ENCODE measurements at places on chromosomes 6 and 20.

DNA sequence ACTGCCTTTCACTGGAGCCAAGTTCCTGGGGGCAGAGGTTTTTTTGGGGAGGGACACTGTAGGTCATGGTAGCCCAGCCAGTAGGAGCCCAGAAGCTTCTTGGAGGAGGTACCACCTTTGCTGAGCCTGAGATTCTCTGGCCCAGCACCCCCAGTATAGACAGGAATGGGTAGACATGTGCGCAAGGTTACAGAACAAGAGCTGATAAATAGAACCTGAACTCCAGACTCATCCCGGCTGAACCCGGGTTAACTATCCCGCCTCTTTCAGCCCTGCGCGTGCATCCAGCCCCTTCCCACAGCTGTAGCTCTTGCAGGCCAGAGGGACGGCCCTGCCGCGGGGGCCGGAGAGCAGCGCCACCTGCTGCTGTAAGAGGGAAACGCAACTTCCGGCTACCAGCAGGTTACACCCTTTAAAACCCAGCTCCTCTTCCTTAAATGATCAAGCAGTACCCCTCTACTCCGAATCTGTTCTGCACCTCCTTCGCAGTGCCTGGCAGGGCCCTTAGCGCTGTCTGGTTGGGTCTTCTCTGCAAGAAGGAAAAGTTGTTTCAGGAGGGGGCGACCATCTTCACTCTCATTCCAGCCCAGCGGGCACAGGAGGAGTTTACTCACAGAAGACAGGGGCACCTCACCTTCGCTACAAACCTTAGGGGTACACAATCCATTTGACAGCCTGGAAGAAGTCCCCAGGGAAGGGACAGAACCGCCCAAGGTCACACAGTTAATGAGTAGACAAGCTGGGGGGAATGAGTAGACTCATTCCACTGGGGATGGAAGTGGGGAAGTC, 7.5 kb downstream of the SRXN1 start:
- peak; percentile 65 for DNase-seq

GRCh38 chr6:26195376-26195923, 108.2 kb downstream of the HFE start:
- DNase-seq: peak; percentile 87

DNA sequence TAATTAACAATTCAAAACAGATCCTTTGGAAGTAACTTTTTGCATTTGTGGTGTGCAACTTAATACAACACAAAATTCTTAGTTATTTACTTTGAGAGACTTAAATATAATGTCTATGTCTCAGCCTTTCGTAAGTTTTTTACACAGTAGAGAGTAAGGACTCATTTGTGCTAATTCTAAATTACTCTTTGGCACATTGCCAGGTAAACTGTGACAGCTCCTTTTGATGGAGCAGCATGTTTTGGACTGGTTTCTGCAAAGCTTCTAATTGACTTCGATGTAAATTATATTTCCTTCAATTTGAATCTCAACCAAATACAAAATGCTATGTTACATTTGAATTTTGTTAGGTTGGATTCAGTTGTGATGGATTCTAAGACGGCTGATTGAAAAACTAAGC, 450.7 kb upstream of the OPRM1 start:
- no peak for DNase-seq

GRCh38 chr6:32614366-32615081, 22.7 kb upstream of the HLA-DQA1 start:
- DNase-seq: no peak

DNA sequence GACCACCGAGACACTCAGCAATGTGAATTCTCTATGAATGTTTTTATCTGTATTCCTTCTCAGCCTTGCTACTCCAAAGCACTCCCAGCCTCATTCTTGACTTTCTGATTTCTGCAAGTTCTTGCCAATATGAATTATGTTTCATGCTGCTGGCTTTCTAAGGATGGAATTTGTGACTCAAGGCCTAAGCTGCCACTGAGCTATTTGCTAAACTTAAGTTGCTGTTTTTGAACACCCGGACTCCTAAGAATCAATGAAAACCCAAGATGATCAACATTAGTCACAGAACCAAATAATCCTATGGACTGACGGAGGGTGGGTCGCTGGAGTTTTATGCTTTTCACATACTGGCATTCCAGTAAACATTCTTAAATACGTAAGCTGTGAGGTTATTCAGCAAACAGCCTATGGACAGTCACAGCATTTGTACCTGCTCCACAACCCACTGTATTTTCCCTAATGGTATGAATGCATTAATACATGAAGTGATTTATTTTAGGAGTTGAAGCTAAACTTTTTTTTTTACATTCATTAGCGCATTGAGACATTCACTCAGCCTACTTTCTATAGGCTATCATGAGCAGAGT, 8.2 kb upstream of the PXDC1 start:
- DNase-seq: no peak
